ENCODE measurements at places on chromosomes 12 and 14.
A peak's percentile ranks its signal among the peaks of the same experiment; 100 is the strongest.

DNA sequence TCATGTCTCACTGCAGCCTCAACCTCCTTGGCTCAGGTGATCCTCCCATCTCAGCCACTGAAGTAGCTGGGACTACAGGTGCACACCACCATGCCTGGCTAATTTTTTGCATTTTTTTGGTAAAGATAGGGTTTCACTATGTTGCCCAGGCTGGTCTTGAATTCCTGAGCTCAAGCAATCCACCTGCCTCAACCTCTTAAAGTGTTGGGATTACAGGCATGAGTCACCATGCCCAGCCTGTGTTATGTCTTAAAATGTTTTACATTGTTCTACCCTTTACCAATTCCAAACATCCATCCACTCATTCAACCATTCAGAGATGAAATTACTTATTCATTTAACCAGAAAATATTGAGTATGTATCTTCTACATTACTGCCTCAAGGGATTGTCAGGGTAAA, 111.6 kb upstream of the BTG1 start:
- no peak for DNase-seq

- DNase-seq, result no peak
Measured at GRCh38 chr12:93886533-93887511, 209.6 kb downstream of the CRADD start.

- DNase-seq, result no peak
Measured at GRCh38 chr12:94560431-94561221, 89.7 kb downstream of the TMCC3 start.

DNA sequence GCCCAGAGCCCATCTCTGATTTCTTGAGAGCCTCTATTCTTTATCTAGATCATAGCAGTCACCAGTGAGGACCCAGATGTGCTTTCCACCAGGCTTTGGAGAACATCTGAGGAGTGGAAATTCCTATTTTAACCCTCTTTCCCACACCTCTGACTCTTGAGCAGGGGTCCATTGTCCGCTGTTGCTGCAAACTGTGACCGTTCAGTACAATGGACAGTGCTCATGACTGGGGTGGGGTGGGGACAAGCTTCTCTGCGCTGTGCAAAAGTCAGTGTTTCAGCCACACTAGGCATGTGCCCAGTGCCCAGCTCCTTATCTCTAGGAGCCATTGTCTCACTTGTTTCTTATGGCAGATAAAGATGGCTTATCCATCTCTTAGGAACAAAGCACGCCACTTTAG, 16.9 kb upstream of the KRT7 start:
- no peak for DNase-seq

DNA sequence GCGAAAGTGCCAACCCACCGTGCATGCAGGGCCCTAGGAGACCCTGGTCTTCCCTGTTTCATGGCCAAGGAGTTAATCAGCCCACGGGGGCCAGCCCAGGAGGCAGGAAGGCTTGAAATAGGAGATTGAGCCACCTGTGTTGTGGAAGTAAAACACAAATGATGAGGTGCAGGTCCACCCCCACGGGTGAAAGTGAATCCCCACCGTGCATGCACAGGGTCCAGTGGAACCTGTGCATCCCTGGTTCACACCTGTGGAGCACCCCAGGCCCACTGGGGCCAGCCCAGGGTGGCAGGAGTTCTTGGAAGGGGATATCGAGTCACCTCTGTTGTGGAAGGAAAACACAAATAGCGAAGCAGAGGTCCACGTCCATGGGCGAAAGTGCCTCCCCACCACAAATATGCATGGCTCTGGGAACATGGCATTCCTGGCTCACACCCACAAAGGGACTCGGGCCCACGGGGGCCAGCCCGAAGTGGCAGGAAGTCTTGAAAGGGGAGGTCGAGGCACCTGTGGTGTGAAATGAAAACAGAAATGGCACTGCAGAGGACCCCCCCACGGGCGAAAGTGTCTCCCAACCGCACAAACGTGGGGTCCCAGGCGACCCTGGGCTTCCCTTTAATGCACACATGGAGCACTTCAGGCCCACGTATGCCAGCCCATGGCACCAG, 381.5 kb downstream of the ALG10 start:
- DNase-seq, result no peak

DNA sequence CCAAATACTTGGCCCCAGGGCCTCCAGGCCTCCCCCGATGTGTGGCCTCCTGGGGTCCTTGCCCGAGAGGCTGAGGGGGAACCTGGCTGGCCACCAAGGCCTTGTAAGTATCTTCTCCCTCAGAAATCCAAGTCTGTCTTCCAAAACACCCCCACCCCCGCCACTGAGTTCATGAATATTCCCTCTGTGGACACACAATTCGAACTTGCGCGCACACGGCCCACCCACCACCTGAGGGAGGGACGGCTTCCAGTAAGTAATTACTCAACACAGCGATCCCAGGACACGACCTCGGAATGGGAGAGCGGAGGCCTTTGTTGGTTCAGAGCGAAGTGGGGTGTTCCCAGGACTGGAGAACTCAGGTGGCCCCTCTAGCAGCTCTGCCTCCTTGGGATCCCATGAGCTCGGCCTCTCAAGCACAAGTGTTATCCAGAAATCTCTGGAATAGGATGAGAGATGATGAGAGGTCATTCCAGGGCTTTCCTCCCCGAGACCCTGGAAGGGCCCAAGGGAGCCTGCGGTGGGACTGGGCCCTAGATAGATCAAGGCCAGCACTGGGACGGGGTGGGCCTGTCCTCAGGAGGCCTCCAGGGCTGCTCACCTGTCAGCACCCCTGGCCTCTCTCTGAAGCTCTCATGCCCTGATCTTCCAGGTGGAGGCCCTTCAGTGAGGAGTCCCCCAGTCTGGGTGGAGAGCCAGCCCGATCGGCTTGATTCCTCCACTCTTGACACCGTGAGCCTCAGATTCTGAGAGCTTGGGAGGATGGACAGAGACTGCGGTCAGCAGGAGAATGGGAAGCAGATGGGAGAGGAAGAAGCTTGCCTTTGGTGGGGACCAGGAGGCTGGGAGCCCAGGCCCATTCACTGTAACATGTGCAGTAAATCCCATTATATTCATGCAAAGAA, 219.0 kb upstream of the RTL1 start:
- no peak for DNase-seq

DNA sequence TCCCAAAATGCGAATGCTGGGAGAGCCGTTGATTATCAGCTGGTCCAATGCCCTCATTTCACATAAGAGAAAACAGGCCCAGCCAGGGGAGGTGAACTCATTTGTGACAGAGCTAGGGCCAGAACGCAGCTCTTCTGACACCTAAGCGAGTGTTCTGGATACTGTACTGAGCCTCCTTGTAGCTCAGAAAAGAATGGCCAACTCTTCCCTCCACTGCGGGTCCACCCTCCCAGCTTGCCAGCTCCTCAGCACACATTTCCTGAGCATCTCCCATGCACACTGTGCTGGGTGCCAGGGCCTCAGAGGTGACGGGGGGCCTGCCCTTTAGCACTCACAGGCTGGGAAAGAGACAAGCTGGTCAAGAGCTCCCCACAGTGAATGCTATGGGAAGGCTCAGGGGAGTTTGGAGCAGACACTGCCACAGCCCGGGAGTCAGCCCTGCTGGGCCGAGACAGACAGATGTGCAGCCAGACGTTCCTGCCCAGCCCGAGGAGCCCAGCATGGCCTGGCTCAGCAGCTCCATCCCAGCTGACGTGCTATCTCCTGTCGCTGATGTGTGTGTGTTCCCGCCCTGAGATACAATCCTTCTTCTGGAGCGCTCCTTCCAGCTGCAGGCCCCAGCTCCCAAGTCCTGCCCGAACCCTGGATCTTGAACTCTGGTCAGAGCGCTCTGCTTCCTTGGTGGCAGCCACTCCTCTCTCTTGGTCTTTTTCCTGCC, 3.5 kb downstream of the CMTM5 start:
- DNase-seq, result no peak

- no peak for DNase-seq
Measured at GRCh38 chr12:38662829-38663228, 242.6 kb downstream of the CPNE8 start.

DNA sequence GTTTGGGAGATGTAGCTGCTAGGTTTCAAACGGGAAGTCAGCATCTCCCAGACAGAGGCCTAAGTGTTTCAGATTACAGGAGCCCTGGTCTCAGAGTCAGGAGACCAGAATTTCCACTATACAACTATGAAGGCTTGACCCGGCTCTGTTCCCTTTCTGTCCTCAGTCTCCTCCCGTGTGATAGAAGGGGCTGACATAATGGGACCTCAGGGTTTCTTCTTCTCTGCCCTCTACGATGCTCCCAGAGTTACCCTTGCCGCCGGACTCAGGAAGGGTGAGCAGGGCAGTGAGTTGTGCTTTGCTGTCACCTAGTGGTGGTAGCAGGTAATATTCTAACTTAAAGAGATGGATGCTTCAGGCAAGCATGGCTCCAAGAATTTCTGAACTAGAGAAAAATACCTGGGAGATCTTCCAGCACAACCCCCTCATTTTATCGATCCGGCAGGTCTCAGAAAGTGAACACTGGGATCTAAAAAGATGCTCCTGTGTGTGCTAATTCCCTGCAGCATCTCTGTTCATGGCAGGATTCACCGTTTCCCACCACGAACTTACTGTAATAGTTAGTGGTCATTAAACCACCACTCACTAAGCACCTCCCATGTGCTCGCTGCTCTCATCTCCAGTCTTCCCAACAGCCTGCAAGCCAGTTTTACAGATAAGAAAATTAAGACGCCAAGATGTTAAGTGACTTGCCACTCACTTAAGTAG, 84.4 kb downstream of the VWF start:
- peak; percentile 70 for DNase-seq

GRCh38 chr12:24681570-24681969, 267.3 kb downstream of the BCAT1 start:
- no peak for DNase-seq

DNA sequence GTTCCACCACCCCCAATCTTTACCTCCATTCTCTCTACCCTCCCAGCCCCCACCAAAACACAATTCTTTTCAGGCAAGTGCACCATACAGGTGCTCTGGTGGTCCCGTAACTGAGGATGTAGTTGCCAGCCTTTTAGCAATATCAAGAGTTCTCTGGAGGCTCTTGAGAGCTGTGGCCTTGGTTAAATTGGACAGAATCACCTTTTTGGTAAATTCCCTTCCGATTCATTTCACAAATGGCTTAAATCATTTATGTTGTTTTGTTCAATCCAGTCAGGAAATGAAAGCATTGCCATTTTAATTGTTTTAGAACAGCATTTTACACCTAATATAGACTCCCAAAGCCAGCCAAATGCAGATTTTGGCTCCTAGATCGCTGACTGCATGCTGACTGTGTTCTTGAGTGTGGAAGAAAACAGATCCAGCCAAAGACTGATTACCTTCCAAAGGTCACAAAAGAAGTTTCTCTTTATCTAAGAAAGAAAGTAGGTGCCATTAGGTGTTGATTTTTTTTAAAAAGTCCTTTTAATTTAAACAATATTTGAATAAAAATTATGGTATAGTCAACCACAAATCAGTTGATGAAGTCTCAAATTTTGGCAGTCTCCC, 25.6 kb downstream of the CRADD start:
- no peak for DNase-seq

DNA sequence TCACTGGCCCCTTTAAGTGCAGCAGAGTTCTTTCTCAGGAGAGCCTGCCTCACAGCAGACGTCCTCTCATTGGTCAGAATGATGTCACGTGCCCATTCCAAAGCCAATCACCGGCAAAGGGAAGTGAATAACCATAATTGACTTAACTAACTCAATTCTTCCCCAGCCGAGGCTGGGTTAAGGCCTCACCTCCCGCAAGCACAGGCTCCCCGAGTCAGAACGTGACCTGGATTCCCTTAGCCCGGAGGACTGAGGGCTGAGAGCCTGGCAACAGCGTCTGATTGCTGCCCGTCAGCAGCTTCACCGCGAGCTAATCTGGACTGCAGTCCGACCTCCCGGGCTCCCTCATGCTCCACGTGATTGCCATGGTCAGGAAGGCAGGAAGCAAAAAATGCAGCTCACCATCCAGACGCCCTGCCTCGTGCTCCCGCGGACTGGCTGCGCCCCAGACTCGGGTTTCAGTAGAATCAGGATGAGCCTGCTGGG, 92.1 kb upstream of the FZD10 start:
- no peak for DNase-seq

DNA sequence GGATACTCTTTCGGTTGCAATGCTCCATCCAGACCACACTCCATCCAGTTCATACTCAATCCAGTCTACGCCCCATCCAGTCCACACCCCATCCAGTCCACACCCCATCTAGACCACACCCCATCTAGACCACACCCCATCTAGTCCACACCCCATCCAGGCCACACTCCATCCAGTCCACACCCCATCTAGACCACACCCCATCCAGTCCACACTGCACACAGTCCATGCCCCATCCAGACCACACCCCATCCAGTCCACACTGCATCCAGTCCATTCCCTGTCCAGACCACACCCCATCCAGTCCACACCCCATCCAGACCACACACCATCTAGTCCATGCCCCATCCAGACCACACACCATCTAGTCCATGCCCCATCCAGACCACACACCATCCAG, 116.0 kb upstream of the RTL1 start:
- no peak for DNase-seq

DNA sequence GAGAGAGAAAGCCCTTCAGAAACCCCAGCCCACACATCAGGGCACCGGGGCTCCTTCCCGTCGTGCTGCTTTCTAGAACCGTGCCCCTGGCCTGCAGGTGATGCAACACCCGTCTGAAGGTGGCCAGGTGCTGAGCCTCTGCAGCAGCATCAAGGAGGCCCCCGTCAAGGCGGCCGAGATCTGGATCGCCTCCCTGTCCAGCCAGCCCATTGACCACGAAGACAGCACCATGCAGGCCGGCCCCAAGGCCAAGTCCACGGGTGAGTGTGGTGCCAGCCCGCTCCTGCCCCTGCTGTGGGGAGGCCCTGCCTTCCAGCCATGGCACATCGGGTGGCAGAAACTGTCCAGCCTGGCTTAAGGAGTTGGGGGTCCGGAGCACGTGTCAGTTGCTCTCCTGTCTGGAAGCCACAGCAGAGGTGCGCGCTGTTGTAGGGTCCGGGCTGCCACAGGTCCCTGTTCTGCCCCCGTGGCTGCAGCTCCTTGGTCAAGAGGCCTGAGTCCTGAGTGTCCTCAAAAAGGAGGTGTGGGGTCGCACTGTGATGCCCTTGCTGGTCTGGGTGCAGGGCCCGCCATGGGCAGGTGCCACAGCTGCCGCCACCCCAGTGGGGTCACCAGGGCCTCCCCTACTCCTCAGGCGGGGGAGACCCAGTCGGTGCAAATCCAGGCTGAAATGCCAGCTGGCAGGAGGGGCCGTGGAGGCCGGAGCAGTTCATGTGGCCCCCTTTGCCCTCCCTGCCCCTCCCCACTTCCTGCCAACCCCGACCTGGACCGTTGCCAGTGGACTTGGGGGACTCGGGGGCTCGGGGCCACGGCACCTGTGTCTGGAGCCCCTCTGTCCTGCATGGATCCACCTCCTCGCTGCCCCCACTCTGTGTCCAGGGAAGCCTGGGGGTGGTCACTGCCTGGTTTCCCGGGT, 31.0 kb upstream of the TEX22 start:
- DNase-seq, result no peak

- no peak for DNase-seq
Measured at GRCh38 chr14:52545584-52546317, 6.6 kb downstream of the TXNDC16 start.
